ENCODE measurements at places on chromosomes 4 and X.

GRCh38 chr4:126733301-126733700 lies 899.5 kb upstream of the INTU start:
- no peak for DNase-seq

DNA sequence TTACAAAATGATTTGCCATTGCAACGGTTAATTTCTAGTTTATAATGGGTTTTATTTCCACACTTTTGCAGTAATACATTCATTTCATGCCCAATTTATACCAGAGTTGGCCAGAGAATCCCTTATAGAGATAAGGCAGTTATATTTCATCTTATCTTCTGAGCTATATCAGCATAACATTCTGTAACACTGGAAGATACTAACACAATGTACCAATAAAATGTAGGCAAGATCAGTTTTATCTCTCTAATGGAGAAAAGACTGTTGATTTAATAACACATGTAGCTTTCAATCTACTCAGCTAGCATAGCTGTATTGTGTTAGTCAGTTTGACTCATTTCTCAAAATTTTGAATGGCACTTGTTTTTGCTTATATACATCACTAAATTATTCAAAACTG lies 738.6 kb downstream of the TRAM1L1 start:
- DNase-seq: no peak

GRCh38 chr4:73693811-73694210 lies 46.6 kb upstream of the CXCL8 start:
- no peak for DNase-seq

DNA sequence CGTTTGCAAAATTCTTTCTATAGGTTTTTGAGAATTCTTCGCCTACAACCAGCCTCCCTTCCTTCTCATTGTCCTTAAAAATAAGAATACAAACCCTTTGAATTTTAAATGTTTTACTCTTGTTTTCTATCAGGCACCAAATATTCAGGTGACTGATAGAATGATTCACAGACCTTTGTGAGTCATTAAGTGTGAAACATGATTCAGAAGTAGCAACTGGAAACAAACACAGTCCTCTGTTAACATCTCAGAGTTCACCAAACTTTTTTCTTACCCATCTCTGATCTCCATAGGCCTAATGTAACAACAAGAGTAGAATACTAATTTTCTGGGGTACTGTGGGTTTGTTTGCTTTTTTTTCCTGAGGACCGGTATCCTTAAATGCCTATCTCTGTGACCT lies 63.4 kb upstream of the MAB21L2 start:
- DNase-seq: no peak

- DNase-seq: no peak
These were observed 41.8 kb downstream of the AASDH start for GRCh38 chr4:56345458-56345857.

- no peak for DNase-seq
These were observed 1166.3 kb upstream of the ADGRL3 start for GRCh38 chr4:60033826-60034225.

- no peak for DNase-seq
These were observed 15.9 kb upstream of the F11 start for GRCh38 chr4:186249785-186250754.

DNA sequence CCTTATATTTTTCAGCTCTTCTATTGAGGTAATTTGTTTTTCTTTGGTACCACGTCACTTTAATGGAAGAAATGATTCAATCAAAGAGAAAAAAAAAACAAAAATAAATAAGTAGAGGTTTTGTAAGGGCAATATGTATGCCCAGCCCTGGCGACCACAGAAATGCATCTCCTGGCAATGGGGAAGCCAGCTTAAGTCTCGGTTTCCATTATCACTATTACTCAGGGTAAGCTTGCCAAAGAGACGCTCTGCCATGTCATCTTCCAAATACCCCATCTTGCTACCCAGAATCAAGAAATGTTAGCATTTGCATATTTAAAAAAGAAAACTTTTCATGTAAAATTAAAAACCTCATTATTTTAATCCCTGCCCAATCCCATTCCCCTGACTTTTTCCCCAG lies 68.8 kb downstream of the FAM47C start:
- DNase-seq: no peak

- DNase-seq: no peak
These were observed 43.2 kb downstream of the MANBA start for GRCh38 chr4:102717448-102718092.

GRCh38 chr4:26482508-26483462 lies 7.5 kb downstream of the CCKAR start:
- DNase-seq: no peak

DNA sequence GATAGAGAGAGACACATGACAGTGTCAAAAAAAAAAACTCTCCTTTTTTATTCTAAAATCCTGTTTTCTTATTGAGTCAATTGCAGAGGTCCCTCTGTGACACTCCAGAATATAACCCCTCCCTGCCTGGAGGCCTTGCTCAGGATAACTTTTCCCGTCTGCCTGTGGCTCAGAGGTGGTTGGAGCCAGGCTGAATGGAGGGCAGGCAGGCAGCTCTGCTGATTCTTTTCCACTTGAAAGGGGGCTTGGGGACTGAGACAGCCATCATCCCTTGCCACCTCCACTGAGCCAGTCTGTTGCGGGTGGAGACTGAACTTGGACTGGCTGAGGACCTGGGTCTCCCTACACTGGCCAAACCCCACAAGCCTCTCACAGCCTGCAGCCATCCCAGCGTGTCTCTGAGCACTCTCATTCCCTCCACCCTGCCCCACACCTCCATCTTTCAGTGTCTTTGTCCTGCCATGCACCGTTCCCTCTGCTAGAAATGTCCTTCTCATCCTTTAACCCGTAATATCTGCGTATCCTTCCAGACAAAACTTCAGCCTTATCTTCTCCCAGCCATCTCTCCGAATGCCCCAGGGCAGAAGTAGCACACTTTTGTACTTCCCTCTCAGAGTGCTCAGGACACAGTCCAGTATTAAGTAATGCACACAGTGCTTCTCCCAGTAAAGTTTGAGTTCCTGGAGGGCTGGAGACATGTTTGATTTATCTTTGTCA lies 139.9 kb downstream of the CHIC2 start:
- no peak for DNase-seq

GRCh38 chrX:68808686-68809357 lies 20.0 kb upstream of the EFNB1 start:
- no peak for DNase-seq

GRCh38 chr4:52951016-52951415 lies 88.9 kb downstream of the RASL11B start:
- no peak for DNase-seq

DNA sequence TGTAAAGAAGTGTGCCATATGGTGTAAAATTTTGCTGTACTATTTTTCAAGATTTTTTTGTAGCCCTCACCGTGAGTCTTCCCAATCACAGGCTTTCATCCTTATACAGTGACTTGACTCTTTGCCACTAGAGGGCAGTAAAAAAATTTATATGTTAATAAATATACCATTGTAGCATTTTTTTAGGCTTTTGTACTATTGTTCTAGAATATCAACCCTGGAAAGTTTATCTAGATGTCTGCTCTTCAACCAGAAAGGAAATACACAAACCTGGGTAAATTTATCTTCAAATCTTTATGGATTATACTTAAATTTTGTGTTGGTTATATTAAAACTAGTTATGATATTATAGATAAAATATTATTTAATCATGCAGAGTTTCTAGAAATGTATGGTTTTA lies 235.3 kb downstream of the TENM3 start:
- no peak for DNase-seq

DNA sequence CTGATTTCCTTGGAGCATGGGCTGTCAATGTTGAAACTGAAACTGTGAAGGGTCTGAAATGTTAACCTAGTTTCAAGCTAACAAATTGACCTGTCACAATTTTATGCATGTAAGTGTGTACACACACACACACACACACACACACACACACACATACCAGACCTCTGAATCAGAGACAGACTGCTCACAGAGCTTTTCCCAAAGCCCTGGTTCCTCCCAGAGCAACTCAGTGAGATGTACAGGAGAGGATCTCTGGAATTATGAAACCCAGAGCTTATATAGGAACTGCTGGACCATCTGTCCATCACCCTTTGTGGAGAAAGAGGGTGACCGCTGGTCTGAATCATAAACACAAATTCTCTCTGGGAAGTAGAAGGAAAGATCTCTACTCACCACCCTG lies 228.1 kb upstream of the PRPS2 start:
- DNase-seq: no peak

DNA sequence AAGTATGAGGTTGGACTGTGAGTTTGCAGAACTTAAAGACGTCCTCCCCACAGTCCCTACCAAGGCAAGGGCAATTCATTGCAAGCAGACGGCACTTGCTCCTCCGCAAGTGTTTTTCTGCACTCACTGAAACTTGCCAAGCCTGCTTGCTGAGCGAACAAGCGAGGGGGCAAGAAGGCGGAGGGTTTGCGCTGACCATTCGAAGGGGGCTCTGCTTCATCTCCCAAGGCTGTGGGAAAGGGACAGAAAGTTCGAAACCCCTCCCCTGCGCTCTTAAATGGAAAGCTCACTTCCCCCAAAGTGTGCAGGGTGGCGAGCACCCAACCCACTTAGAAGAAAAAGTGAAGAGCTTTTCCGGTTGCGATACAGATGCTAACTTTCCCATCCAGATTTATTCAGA lies 1.4 kb downstream of the MID1 start:
- no peak for DNase-seq

- no peak for DNase-seq
These were observed 111.0 kb downstream of the FAM53A start for GRCh38 chr4:1572964-1573720.

- peak; percentile 68 for DNase-seq
These were observed 18.4 kb downstream of the IQSEC2 start for GRCh38 chrX:53262918-53263394.

GRCh38 chr4:43103048-43103447 lies 210.5 kb downstream of the GRXCR1 start:
- no peak for DNase-seq

- DNase-seq: no peak
These were observed 20.7 kb downstream of the ARHGAP24 start for GRCh38 chr4:85495621-85496020.

DNA sequence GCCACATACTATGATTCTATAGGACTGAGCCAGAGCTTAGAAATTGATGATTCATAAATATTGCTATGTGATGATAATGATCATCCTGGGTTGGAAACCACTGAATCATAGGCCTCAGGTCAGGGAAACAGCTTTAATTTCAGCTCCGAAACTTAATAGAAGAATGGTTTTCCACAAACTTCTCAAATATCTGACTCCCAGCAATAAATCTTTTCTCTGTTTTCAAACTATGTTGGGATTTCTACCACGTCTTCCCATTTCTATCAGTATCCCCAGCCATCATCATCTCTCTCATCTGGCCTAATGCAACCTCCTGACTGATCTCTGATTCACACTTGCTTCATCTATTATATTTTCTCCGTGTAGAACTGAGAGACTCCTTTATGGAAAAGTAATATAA lies 521.8 kb upstream of the AGA start:
- no peak for DNase-seq

GRCh38 chrX:129900054-129900453 lies 5.9 kb upstream of the UTP14A start:
- DNase-seq: no peak

DNA sequence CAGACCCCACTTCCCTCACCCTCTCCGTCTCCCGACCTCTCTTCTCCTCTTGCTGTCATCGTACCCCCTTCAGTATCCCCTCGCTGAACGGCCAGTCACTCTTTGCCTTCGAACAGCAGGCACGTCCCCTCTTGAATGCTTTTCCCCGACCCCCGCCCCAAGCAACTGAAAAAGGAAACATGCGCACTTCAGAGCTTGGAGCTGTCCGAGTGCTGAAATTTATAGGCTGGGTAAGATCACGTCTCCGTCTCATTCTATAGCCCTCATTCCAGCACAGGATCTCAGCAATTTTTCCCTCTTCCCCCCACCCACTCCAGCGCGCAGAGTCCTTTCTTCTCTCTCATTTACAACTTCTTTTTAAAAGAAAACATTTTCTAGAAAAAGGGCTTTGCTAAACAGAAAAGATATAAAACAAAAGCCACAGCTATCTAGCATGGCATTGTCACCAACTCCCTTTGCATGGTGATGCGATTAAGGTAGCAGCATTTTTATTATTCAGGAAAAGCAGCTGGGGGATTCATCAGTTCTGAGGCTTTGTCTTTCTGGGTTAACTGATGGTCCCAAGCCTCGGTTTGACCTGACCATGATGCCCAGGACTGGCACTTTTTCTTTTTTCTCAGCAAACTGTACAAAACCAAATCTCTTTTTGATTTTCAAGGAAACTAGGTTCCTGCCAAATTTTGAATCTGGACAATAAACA lies at the start of gene GLRA2:
GLRA2 (plus strand) TSS at position 247 of the 700 bp plus-strand sequence. CDS start 522 bp downstream, outside the sequence.
- no peak for DNase-seq

DNA sequence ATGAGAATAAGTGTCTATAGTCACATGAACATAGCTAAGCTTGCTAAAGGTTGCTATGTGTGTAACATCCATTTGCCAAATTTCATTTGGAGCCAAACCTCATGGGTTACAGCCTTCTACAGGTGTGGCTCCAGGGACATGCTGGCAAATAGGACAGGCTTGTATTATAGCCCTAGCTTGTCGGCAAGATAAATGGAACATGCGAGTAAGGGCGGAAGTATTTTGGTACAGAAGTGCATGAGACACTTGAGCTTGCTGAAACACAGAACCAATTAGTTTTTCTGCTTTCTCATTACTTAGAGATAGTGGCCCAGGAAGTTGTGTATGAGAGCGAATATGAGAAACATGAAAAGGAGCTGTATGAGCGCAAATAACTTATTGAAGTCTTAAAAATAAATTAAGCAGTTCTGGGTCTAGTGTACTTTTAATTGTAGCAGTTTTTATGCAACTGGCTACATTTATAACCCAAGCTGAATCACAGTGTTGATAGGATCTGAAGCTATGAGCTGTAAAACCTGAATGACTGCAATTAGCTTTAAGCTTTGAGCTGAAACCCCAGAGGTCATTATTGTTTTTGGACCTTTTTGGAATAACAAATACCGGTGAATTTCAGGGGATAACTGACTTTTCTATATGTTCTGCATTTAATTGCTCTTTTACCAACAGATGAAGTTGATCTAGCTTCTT lies 64.6 kb downstream of the KDM5C start:
- no peak for DNase-seq

DNA sequence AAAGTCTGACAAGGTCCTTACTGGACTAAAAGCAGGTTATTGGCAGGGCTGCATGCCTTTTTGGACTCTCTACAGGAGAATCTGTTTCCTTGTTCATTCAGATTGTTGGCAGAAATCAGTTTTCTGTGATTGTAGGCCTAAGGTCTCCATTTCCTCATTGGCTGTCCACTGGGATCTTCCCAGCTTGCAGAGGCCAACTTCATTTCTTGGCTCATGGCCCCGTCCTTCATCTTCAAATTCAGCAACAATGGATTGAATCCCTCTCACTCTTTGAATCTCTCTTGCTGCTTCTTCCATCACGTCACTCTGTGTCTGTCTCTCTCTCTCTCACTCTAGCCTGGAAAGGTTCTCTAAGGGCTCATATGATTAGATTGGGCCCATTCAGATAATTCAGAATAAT lies 14.9 kb upstream of the GLUD2 start:
- DNase-seq: no peak

- no peak for DNase-seq
These were observed 16.6 kb downstream of the NFKB1 start for GRCh38 chr4:102517753-102518152.

- DNase-seq: no peak
These were observed 48.9 kb upstream of the TENM3 start for GRCh38 chr4:182194091-182194824.

Measured in CD14-positive monocyte (primary cell).